Astrocyte of the cerebellum (primary cell): ENCODE measurements at places on chromosomes 12 and 14.

DNA sequence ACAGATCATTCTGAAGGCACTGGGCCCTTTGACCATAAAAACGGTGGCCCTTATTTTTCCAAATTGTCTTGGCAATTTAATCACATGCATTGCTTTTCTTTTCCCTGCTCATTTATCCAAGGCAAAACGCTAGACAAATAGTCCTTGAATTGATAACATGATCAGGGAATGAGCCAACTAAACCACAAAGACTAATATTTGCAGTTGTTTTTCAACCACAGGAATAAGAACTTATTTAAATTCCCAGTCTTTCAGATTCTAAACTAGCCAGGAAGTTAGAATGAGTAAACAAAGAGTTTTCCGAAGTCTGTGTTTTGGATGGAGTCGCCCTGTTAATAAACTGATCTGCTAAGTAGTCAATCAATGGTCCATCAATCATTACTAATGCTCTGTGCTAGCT is 14.9 kb downstream of the TBX5 start:
- DNase-seq: no peak

GRCh38 chr12:115235880-115236279 is 551.9 kb upstream of the TBX3 start:
- DNase-seq: no peak

DNA sequence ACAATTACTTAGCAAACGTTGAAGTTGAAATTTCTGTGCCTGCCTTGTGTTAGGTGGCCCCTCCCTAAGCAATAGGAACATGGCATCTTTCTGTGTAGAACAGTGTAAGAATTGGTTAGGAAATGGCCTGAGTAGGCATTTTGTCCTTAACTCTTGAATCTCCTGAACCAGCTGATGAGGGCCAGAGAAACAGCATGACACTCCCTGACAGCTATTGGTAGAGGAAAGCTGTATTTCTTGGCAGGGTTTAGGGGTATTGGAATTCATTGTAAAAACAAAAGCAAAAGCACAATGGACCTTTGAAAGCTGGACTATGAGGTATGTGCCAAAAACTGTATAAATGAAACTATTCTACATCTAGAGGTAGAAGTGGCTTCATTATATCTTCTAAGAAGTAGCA is 40.6 kb upstream of the LRTM2 start:
- peak; percentile 91 for DNase-seq

- DNase-seq: no peak
Measured at GRCh38 chr12:92930421-92930820, 1.3 kb upstream of the EEA1 start.

DNA sequence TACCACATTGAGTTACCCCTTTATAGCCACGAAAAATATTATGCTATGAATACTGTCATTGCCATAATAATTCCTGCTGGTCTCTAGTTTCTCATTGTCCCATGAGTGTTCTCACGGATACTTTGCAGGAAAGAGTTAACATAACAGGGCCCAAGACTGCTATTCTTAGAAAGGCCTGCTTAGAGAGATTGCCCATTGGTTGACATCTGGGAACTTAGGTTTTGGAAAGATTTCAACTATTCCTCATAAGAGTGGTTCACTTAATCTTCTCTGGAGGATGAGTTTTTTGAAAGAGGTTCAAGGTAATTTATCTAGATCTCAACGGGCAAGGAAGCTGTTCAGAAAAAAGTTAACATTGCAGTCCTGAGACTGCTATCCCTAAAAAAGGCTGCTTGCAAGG is 18.4 kb upstream of the PRPF39 start:
- no peak for DNase-seq

DNA sequence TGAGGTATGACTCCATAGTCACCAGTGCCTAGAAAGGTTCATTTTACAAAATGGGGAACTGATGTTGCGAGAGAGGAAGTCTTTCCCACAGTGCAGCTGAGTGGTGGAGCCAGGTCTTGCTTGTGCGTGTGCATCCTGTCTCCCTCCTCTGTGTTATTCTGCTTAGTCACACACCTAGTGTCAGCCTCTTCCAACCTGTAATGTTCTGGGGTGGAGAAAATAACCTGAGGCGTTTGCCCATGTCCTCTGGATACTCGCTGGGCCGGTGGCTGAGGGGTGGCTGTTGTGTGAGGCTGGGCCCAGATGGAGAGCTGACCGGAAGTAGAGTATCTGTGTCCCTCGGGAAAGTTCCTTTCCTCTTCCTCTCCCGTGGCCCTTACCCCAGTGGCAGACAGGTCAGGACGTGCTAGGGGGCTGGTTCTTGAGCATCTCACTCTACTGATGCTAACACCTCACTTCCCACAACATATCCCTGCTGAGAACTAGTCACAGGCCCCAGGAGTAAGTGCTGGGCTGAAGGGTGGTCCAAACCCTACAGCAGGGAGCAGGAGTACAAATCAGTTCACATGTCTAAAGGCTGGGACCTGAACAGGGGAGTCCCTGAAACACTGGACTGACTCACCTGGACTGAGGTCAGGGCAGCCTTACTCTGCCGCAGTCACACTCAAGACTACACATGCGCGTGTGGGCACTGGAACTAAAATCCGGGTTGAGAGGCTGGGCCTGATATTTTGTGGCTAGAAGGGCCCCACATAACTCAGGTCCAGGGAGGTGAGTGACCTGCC is 7.0 kb downstream of the MLF2 start:
- DNase-seq: no peak

DNA sequence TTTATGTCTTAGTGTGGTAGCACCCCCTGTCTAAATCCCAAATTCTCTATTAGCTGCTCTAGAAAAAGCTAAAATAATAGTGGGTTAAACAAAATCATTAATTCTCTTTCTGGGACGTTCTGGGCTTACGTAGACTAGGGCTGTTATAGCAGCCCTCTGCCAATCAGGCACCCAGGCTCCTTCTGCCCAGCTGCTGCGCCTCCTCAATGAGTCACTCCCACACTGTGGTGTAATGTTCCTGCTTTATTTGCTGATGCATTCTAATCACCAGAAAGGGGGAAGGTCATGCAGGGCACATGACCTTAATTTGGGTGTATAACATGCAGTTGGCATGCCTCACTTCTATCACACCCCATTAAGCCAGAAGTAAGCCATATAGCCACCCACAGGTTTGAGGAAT is 294.5 kb downstream of the GALC start:
- no peak for DNase-seq

DNA sequence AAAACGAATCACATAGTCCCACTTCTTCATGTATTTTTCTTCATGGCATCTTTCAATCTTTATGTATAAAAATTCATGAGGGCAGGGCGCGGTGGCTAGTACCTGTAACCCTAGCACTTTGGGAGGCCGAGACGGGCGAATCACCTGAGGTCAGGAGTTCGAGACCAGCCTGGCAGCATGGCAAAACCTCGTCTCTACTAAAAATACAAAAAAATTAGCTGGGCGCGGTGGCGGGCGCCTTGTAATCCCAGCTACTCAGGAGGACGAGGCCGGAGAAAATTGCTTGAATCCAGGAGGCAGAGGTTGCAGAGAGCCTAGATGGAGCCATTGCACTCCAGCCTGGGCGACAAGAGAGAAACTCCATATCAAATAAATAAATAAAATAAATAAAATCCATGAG is 2.5 kb upstream of the GABARAPL1 start:
- DNase-seq: no peak

DNA sequence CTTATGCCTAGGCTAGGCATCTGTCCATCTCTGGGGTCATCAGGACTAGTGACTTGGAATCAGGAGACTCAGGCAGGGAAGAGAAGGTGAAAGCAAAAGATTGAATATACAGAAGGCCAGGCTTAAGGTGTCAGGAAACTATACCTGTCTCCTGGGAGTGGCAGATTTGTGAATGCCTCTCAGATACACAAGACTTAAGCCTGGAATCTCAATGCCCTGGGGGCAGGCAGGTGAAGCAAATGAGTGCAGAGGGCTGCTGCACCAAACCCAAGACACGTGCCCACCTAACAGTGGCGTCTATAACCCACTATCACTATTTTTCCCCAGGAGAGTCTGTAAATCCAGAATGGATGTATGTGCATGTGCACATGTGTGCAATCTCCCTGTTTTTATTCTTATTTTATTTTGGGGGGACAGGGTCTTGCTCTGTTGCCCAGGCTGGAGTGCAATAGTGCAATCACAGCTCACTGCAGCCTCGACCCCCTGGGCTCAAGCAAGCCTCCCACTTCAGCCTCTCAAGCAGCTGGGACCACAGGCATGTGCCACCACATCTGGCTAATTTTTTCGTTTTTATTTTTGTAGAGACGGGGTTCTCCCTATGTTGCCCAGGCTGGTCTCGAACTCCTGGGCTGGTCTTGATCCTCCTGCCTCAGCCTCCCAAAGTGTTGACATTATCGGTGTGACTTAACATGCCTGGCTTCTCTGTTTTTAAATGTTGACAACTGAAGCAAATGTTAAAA is 31.9 kb upstream of the FOS start:
- DNase-seq: no peak

- no peak for DNase-seq
Measured at GRCh38 chr14:25102788-25103187, 52.8 kb upstream of the STXBP6 start.

DNA sequence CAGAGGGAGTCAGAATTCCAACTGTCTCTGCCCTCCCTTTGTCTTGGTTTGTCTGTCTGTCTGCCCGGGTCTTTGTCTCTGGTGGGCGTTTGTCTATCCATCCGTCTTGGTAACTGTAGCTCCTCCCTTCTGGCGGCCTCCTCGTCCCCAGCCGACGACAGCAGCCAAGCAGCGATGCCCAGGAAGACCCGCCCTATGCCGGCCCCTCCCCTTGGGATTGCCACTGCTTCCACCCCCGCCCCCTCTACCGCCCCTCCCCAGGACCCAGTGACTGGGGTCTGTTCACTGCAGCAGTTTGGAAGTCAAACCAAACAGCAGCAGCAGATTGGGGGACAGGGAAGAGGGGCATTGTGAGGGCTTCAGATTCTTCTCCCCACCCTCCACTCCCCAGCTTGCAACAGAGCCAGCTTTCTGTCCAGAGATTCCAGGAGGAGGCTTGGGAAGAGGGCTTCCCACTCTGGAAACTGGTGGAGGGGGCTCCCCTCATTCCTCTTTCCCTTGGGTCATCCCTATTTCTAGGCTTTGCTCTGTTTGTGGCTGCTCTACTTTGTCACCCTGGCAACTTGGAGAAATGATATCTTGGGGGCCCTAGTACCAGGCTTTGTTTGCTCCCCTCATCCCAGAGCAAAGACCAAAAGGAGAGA is 2.4 kb upstream of the RARG start:
- no peak for DNase-seq
